Epithelial cell of umbilical artery (primary cell): ENCODE measurements at places on chromosomes 3 and 15. TPM values are rescaled to one million over a fixed set of nuclear protein-coding genes. Genes with fewer than 3 reads are reported as not detected.

RPL39L gene
- 40.3 and 61.4 TPM in 2 replicates for total RNA-seq

DUOX1 gene
- total RNA-seq, result not detected in 2 replicates

CYP1A1 gene
- total RNA-seq, result 1.6 and 3.0 TPM in 2 replicates

THAP10 gene
- 1.9 and 3.8 TPM in 2 replicates for total RNA-seq

MEGF11 gene
- total RNA-seq, result not detected in 2 replicates

PPP1R14D gene
- total RNA-seq, result not detected in 2 replicates

LRRN1 gene
- total RNA-seq, result not detected in 2 replicates

CDHR4 gene
- not detected in 2 replicates for total RNA-seq

WDR72 gene
- not detected in 2 replicates for total RNA-seq

CHST13 gene
- total RNA-seq, result not detected in 2 replicates

GRK7 gene
- total RNA-seq, result not detected in 2 replicates

EFHB gene
- 0.65 TPM in 1 of 2 replicates, not detected in the other for total RNA-seq

MINAR1 gene
- total RNA-seq, result 0.30 and 0.97 TPM in 2 replicates
